ENCODE measurements at places on chromosomes 1 and 21. TPM values are rescaled to one million over a fixed set of nuclear protein-coding genes. Genes with fewer than 3 reads are reported as not detected.

GRCh38 chr1:98702976-98703375, 41.5 kb downstream of the SNX7 start:
- no peak for DNase-seq

DNA sequence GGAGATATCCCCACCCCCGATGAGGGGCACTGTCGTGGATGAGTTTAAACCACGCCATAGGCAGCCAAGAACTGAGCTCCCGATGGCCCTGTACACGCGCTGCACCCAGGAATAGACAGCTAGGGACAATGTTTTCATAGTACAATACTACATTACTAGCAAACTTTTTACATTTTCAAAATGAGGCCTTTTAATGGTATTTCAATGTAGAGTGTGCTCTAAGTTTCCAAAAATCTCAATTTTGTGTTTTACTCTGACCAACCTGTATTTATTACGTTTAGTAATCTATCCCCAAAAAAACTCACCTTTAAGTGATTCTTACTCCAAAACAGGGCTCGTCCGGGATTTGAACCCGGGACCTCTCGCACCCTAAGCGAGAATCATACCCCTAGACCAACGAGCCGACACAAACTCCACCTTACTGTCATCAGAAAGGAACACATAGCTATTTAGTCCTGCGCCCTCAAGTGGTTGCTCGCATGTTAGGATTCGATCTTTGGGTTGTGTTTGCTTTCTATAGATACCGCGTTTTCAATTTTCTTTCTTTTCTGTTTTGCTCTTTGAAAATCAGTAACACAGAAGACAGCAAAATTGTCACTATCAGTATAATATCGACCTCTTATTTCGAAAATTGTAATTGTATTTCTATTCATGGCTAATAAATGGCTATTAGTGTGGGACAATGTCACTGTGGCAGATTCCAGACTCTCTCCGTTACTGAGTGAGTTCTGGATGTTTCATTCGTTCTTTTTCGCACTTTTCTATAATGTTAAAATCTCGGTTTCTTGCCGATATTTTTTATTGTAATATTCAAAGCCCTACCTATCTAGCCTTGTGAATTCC, 6.4 kb upstream of the MPZL1 start:
- DNase-seq: peak; percentile 86

DNA sequence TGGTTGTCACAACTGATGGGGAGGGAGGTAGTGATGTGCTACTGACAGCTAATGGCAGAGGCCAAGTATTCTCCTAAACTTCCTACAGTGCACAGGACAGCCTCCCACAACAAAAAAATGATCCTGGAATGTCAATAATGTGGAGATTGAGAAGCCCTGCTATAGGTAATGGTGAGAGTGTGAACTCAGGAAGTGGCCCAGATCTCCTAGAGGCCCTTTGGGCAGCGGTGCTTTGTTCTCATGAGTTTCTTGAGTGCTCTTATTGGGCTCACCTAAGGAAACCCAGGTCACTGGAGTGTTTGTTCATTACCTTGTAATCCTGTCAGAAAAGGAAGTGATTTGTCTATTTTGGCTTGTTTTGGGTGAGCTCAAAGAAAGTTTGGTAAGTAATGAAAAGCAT, 5.9 kb downstream of the OTUD3 start:
- DNase-seq: no peak

DNA sequence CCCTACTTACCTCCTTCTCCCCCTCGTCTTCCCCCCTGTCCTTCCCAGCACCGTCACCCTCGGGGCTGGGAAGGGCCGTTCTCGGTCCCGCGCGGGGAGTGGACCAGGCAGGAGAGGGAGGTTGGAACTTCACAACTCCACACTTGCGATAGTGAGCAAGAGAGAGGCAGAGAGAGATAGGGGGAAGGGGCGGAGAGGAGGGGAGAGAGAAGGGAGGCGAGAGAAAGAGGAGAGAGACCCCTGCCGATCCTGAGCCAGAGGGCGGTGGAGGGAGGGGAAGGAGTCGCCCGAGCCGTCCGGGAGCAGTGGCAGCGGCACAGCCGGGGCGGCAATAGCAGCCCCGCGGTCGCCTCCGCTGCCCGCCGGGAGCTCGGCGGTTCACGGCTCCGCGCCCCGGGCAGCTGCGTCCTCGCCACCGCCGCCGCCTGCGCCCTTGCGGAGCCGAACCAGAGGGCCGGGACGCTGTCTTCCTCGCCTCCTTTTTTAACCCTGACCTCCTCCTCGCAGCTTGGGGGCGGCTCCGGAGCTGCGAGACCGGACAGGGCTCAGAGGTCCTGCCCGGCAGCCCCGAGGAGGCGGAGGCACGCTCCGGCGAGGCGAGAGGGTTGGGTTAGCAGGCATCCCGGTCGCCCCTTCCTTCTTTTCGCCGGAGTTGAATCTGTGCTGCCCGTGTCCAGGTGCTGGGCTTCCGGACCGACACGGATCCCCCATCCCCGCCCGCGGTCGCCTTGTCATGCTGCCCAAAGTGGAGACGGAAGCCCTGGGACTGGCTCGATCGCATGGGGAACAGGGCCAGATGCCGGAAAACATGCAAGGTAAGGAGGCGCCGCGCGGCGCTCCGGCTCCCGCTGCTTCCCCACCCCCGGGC, 11.7 kb downstream of the NR5A2 start:
- peak; percentile 48 for DNase-seq

GRCh38 chr1:160226623-160227022, 21.4 kb downstream of the PEA15 start:
- no peak for DNase-seq

DNA sequence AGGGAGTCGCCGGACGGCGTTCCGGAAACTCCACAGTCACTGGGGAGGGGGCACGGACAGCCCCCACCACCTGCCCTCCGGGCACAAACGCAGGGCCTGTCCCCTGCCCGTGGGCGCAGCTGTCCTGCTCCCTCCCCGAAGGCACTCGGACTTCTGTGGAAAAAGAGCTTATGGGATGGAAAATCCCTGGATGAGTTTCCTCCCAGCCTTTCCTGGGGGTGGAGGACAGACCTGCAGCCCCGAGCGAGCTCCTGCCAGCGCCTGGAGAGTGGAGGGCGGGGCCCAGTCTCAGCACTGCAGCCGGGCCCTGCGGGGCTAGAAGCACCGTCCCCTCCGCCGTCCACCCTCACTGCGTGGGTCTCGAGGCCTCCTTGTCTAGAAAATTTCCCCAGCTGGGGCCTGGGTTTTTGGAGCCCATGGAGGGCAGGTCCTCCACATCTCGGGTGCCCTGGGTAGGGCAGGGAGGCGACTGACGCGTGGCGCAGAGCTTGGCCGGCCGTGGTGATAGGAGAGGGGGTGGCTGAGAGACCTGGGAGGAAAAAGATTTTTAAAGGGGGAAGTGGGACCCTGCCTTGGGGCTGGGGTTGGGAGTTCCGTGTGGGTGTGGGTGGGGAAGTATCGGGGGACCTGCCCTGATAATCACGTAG, 6.4 kb upstream of the COL6A1 start:
- DNase-seq: no peak

- no peak for DNase-seq
Observed at GRCh38 chr1:164930241-164930640, 371.3 kb downstream of the PBX1 start.

- no peak for DNase-seq
Observed at GRCh38 chr1:47399846-47400155, 16.3 kb upstream of the FOXE3 start.

DNA sequence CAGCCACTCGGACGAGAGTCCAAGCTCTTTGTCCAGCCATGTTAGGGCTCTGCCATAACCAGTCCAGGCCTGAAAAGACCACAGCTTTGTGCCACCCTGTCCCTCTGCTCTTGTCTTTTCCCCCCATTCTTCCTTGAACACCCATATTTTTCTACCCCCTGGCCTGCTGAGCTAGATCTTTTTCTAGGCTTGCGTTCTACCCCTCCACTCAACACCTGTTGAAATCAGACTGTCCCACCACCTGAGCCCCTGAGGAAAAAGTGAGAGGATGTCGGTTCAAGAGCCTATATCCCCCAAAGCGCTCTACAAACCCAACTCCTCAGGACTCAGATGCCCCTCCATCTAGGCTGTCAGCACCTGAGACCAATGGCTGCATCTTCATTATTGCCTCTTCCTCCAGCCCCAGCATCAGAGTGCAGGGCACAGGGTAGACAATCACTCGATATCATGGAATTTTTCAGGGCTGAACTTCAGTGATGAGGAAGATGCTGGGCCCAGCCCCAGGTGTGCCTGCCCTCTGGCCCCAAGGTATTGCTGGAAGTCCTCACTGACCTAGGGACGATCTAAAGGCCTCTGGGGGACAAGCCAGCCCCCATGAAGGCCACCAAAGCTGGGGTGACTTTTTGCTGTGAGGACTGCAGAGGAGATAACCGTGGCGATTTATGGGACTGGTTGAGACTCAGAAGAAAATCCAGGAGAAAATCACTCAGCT, 75.3 kb downstream of the CD247 start:
- no peak for DNase-seq

GRCh38 chr1:247679639-247680038, at the start of gene OR13G1:
Gene OR13G1 (minus strand): TSS chr1:247679739. CDS start chr1:247673041, 6,698 bp downstream.
- DNase-seq: no peak

MTARC2 gene
- total RNA-seq: 8.7 TPM

TCHHL1 gene
- not detected for total RNA-seq

AKR7A3 gene
- total RNA-seq: not detected

RORC gene
- total RNA-seq: 0.24 TPM

TAS1R3 gene
- not detected for total RNA-seq

ELF3 gene
- total RNA-seq: 255 TPM

SNRPE gene
- 171 TPM for total RNA-seq

OR2L8 gene
- total RNA-seq: not detected

DNALI1 gene
- 0.72 TPM for total RNA-seq

AGMAT gene
- total RNA-seq: 0.10 TPM

PPT1 gene
- total RNA-seq: 141 TPM

All from Caki2 (cell line).